SW 1271 (cell line): ENCODE measurements at places on chromosomes 12 and 14.

GRCh38 chr12:86407620-86408208 is 151.5 kb upstream of the MGAT4C start:
- DNase-seq, result no peak

DNA sequence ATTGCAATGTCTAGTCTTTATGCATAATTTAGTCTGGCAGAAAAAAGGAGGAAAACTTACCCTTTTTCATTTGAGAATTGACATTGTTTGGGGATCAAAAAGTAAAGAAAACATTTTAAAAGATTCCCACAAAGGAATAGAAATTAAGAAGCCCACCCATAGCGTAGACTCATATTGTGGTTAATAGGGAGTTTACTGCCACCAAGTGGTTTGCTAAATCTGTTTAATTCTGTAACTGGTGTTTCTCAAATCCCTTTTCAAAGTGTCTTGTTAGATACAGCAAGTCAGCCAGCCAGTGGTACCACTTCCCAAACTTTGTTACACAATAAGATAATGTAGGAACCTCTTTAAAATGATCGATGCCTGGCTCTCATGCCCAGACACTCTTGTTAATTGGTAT is 180.3 kb downstream of the IPO8 start:
- DNase-seq, result no peak

DNA sequence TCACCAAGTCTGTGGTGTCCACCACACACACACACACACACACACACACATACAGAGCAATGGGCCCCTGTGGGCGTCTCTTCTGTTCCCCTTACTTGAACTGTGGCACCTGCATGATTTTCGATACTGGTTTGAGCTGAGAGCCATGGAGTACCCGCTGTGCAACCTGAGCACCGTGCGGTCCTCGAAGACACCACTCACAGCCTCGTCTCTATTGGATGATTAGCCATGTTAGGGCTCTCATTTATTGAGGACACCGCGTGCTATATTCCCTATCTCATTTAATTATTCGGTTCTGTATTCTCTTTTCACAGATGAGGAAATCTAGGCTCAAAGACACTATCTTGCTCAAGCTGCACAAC is 623 bp upstream of the C14orf132 start:
- no peak for DNase-seq

DNA sequence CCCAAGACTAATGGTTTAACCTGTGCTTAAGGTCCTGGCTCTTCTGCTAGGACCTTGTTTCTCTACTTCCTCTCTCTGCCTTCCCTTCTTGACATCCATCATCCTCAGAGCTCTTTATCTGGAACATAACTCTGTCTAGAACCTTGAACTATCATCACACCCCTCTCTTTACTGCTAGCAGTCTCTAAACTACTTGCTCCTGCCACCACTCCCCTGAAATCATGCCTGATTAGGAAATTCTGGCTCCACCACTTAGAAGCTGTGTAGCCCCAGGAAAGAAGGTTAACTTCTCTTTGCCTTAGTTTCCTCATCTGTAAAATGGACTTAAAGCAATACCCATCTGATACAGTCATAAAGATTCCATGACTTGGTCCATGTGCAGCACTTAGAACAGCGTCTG is 9.1 kb downstream of the SLC38A1 start:
- DNase-seq, result no peak

DNA sequence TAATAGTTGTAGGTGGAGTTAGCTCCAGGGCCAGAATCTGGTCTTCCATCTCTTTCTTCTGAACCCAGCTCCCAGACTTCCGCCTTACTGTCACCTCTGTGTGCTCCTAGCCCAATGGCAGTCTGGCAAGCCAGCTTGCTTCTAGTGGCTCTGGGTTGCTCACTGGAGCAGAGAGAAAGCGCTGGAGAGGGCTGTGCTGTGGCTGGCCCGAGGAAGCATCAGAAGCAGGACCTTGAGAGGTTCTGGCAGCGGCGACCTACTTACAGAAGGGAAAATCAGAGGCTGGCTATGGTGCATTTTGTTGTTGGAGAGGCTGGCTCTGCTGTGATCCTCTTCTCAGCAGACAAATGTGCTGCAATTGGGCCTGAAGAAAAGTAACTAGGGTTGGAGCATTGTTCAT is 28.6 kb downstream of the KCNA5 start:
- DNase-seq, result no peak

DNA sequence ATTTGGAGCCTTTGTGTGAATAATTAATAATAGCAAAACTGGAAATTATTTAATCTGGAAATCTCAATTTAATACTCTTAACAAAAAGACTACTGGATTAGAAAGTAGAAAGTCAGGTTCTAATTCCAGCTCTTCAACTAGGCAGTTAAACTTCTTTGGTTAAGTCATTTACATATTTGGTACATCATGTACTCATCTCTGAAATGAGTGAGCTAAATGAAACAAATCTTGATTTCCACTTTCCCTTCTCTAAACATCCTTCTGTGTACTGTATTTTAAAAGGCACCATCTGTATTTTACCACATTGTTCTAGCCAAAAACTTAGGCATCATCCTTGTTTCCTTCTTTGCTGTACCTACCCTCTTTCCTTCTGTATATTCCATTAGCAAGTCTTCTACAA is 26.9 kb downstream of the CRADD start:
- no peak for DNase-seq

DNA sequence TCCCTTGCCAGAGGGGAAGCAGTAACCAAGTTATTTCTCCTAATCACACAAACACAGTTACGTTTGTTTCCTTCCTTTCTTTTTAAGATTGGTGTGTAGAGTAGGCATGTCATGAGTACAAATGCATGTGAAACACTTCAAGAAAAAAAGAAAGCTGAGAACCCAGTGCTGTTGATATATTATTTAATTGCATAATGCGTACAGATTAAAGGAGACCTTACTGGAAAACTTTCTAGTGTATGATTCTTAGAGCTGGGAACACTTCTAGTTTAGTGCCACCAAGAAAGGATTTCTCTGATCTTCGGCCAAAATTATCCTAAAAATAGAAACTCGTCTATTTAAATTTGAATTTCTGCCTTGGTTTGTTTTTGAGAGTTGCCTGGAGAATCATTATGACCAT is 365.5 kb downstream of the CCDC91 start:
- DNase-seq, result no peak

- no peak for DNase-seq
Observed at GRCh38 chr14:99468836-99469592, 11.6 kb downstream of the SETD3 start.

DNA sequence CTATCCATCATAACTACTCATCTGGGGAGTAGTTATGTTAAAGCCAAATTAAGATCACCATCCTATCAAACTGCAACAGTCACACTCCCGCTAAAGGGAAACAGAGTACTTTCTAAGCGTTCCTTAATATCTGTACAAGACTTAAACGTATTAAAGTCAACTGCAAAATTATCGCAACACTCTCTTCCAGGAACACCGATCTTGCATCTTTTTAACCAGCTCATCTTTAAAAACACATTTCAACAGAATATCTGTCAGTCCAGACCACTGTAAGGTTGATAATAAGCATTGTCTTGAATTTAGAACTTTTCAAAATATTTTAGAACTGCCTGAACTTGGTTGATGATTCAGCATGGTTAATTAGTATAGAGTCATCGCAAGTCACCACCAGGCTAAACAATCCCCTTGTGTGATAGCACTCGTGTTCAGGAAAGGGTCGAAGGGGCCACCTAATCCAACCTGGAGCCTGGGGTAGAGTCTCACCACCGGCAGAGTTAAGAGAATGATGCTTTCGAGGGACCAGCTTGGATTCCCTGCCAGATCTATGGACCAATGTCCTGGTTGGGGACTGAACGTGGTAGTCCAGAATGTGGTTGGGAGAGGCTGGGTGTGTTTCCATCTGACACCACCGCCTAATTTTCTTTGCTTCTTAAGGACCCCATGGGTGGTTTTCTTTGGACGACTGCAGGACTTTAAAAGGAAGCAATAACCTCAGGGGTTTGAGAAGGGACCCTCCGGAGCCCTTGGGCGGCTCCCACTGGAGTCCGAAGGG is 890 bp downstream of the SPTLC2 start:
- DNase-seq, result peak; percentile 22

- no peak for DNase-seq
Observed at GRCh38 chr12:131004166-131004565, 50.5 kb downstream of the ADGRD1 start.
